ENCODE measurements at places on chromosomes 3 and 15.

DNA sequence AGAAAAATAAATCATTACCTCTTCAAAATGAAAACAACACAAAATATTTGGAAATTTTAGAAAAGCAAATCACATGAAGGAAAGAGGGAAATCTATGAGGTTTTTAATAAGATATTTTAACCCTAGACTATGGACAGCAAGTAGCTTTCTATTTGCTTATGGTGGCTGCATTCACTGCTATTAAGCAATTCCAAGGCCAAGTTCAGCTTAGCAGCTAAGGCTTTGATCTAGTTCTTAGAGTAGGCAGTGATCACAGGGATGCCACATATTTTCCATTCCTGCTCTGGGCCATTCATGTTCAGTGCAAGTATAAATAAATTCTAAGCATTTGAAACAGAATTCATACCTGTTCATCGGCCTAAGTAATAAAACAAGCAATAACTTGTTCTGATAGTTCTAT, 235.3 kb downstream of the CDIN1 start:
- H3K4me3 ChIP-seq, result no peak overlapping the region
- H3K36me3 ChIP-seq, result no peaks in the 10 kb centered on the region
- peaks cover 17% of the 10 kb centered on the region for H3K4me1 ChIP-seq
- H3K27me3 ChIP-seq, result no peaks in the 10 kb centered on the region

GRCh38 chr15:96560246-96560895, 229.9 kb downstream of the NR2F2 start:
- no peak for DNase-seq
- H3K27me3 ChIP-seq, result no peaks in the 10 kb centered on the region
- H3K36me3 ChIP-seq, result no peaks in the 10 kb centered on the region
- no peak overlapping the region for H3K27ac ChIP-seq

DNA sequence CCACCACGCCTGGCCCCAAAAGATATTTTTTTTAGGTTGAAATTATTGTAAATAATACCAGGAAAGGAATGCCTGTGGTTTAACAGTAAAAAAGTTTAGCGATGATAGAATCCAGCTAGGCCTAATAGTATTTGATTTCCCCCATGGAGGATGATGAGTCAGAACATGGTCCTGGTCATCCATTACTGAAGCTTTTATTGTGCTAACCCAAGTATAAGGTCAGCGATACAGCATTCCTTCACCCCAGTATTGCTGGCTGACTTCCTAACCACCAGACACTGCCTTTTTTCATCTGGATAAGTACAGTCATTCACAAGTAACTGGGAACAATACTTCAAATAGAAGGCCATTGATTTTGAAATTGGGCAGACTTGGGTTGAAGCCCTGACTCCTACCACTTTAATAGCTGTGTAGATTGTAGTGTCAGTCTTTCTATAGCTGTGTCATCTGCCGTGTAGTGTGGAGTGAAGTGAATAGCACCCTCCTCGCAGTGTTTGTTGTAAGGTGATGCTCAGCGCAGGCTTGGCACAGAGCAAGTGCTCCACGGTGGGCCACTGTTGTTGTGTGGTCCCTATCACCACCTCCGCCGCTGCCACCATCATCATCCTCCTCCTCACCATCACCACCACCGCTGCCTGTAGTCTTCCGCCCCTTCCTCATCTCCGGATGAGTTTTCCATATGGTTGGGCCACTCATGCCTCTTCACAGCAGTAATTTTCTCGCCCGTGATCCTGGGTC, 436.0 kb upstream of the TPM1 start:
- DNase-seq, result no peak
- H3K36me3 ChIP-seq, result no peaks in the 10 kb centered on the region
- no peak overlapping the region for H3K4me3 ChIP-seq
- peaks cover 7% of the 10 kb centered on the region for H3K4me1 ChIP-seq

DNA sequence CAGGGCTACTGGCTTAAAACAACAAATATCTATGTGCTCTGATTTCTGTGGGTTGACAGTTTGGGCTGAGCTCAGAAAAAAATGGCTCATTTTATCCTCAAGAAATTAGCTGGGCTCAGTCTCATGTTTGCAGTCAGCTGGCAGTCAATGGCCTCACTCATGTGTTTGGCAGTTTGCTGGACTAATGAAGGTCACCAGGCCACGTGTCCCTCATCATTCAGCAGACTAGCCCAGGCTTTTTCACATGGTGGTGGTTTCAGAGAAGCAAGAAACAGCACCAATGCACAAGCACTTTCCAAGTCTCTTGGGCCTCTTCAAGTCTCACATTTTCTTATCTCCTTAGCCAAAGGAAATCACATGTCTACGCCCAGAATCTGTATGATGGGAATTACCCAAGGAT, 478.3 kb upstream of the PPP2R3A start:
- DNase-seq, result no peak
- no peaks in the 10 kb centered on the region for H3K4me1 ChIP-seq
- H3K27me3 ChIP-seq, result peaks cover 3% of the 10 kb centered on the region
- no peak overlapping the region for H3K4me3 ChIP-seq
- no peaks in the 10 kb centered on the region for H3K36me3 ChIP-seq
- no peak overlapping the region for H3K27ac ChIP-seq

DNA sequence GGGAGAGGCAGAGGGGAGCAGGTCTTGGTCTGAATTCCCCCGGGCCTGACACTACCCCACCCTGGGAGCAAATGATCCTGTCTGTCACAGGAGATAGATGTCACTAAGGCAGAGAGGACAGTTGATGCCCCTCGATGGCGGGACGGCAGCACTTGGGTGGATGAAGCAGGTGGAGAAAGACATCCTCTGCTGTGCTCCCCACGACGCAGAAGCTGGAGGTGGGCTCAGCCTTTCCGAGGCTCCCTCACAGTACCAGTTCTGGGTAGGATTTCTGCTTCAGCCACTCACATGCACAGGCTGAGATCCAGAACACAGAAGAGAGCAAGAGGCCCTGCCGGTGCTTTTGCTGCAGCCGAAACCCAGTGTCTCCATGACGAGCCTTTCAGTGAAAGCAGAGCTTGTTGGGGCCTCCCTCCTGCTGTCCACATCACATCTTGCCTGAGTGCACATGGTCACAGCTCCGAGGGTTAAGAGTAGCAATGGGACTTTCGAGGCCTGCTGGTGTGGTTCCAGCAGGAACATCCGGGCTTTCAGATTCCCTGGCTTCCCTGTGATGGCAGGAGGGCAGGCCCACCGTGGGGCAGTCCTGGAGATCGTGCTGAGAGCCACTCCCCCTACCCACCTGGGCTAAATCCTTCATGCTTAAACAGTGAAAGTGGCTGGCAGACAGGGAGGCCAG, 107.3 kb upstream of the PRR20G start:
- no peaks in the 10 kb centered on the region for H3K4me1 ChIP-seq
- H3K36me3 ChIP-seq, result no peaks in the 10 kb centered on the region
- DNase-seq, result no peak

GRCh38 chr3:102599819-102600576, 165.2 kb downstream of the ZPLD1 start:
- no peaks in the 10 kb centered on the region for H3K4me1 ChIP-seq
- DNase-seq, result no peak
- H3K27ac ChIP-seq, result no peak overlapping the region
- H3K27me3 ChIP-seq, result no peaks in the 10 kb centered on the region
- H3K36me3 ChIP-seq, result no peaks in the 10 kb centered on the region

DNA sequence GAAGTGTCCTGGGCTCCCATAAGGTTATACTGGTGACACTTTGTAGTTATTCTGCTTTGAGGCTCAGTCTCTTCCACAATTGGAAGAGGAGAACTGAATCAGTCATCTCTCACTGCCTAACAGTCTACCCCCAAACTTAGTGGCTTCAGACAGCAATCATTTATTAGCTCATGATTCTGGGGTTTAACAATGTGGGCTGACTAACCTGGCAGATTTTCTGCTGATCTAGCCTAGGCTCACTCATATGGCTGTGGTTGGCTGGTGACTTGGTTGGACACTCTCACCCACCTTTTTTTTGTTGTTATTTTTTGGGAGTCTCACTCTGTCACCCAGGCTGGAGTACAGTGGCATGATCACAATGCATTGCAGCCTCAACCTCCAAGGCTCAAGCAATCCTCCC, 7.1 kb downstream of the GPD1L start:
- no peak overlapping the region for H3K27ac ChIP-seq
- no peaks in the 10 kb centered on the region for H3K36me3 ChIP-seq
- DNase-seq, result no peak

- H3K27me3 ChIP-seq, result no peaks in the 10 kb centered on the region
- no peak overlapping the region for H3K27ac ChIP-seq
Observed at GRCh38 chr3:197525706-197526105, 30.1 kb downstream of the BDH1 start.

DNA sequence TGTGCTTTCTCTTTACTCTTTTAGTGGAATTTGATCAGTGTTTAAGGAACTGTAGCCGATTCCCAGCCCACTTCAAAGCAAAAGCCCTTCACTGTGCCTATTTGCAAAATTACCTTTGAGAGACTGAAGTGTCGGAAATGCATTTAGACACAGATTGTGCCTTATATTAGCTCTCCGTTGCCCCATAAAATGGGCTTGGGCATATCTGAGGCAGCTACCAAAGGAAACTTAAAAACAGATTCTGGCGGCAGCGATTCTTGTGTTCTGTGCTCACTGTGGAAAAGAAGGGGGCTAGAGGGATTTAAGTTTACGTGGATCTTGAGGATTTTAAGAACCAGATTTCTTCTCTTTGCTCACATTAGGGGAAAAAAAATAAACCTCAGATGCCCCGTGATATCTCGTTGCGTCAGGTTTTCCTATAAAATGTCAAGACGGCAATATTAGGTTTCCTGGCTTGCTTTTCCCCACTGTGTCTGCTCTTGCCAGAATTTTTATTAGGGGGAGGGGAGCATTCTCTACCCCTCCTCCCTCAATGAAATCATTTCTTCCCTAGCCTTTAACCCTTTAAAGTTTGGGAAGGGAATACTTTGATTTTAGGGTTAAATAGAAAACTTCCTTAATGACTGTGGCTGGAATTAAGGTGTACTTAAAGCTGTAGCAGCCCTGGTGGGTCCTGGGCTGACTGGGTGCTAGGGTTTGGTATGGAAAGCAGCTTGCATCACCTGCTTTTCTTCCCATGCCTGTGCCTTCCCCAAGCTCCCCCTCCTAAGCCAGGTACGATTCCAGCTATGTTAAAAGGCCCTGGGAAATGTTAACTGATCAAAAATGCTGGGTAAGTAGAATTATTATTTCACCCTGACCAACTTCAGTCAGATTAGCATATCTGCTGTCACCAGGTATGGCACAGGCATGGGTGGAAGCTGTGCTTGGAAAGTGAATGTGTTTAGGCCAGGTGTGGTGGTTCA, 73.8 kb downstream of the SMAD3 start:
- H3K27me3 ChIP-seq, result no peaks in the 10 kb centered on the region
- H3K27ac ChIP-seq, result peak overlapping the region; percentile 45
- DNase-seq, result no peak

- H3K36me3 ChIP-seq, result no peaks in the 10 kb centered on the region
- H3K27me3 ChIP-seq, result no peaks in the 10 kb centered on the region
- no peak overlapping the region for H3K4me3 ChIP-seq
Observed at GRCh38 chr3:12294885-12295580, 6.2 kb downstream of the PPARG start.

DNA sequence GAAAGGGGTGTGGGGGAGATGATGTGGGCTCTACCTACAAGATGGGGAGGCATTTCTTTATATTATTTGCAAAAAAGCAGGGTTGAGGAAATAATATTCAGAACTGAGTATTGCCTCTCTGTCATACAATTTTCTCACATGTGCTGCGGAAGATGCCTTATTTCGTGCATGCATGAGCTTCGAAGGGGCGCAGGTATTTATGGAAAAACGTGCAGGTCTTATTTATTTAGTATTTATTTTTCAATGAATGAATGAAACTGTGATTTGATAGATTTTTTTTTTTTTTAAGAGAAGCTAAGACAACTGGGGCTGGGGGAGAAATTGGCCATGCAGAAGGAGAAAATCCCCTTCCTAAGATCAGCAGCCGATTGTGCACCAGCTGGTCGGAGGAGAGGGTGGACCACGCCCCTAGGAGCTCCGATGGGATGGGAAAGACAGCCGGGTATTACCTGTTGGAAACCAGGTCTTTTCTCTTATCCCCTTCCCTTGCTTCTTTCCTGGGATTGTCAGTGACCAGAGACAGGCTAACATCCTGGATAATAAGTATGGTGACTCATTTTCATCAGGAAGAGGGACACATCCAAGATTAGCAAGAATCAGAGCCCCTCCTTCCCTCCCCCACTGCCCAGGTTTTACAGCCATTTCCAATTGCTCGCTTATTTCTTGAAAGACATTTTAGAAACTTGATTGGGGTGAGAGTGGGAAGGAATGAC, 875 bp downstream of the GAP43 start:
- no peak overlapping the region for H3K4me3 ChIP-seq
- H3K36me3 ChIP-seq, result no peaks in the 10 kb centered on the region
- H3K4me1 ChIP-seq, result peaks cover 10% of the 10 kb centered on the region
- DNase-seq, result no peak

GRCh38 chr3:153640689-153641665, 479.0 kb downstream of the RAP2B start:
- no peak for DNase-seq
- H3K27me3 ChIP-seq, result no peaks in the 10 kb centered on the region
- H3K27ac ChIP-seq, result no peak overlapping the region
- no peaks in the 10 kb centered on the region for H3K4me1 ChIP-seq
- no peaks in the 10 kb centered on the region for H3K36me3 ChIP-seq

DNA sequence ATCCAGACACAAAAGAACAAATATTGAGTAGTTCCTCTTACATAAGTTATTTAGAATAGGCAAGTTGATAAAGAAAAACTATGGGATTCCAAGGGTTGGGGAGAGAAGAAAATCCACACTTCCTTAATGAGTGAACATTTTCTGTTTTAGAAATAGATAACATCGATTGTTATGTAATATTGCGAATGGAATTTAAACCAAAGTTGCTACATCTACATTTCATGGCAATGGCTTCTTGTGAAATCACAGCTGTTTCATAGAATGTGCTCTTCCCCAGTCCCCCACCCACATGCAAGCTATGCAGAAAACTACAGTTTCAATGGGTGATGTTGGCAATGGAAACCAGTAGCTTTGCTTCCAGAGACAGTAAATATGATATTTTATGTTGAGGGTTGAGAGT, 1639.5 kb downstream of the SI start:
- no peak overlapping the region for H3K27ac ChIP-seq
- H3K4me3 ChIP-seq, result no peak overlapping the region
- no peaks in the 10 kb centered on the region for H3K27me3 ChIP-seq
- no peaks in the 10 kb centered on the region for H3K36me3 ChIP-seq

DNA sequence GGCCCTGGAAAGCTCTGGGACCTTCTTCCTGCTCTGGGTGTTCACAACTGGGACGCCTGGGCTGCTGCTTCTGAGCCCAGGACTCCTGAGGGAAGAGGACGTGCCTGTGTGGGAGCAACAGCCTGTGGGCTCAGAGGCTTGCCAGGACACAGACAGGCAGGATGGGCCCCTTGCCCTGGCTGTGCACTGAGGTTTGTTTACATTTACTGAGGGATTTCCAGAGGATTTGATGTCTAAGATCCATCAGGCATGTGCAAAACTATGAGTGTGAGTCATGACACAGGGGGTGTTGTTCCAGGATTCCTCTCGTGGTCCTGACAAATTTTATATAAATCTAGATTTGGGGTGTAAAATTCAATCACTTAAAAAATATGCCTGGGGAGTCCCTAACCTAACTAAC, 10.6 kb downstream of the CCR9 start:
- H3K4me3 ChIP-seq, result no peak overlapping the region
- H3K4me1 ChIP-seq, result no peaks in the 10 kb centered on the region
- no peaks in the 10 kb centered on the region for H3K36me3 ChIP-seq
- no peak for DNase-seq
